ENCODE measurements at places on chromosomes 1 and 21.

- DNase-seq = no peak
Measured at GRCh38 chr1:205455581-205456382, at the start of gene BLACAT1. Gene BLACAT1, minus strand, starts transcription at chr1:205456045.

GRCh38 chr21:44383216-44383615, 29.8 kb downstream of the TRPM2 start:
- no peak for DNase-seq

GRCh38 chr1:174399211-174399610, 48.6 kb upstream of the GPR52 start:
- no peak for DNase-seq

DNA sequence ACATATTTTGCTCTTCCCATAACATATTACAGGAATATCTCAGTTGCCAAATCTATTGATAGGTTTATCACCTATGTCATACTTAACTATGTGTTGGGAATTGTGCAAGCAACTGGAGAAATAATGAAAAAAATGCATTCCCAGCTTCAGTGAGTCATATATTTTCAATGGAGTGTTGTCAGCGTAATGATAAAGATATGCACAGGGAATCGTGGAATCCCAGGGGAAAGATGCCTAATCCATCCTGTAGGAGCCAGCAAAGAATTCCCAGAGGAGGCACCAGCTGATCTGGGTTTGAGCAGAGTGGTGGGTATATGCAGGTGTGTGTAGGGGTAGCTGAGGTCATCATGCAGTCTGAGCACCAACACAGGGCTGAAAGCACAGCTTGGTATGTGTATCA, 213.3 kb upstream of the DAB1 start:
- DNase-seq = peak; percentile 41

GRCh38 chr1:188170935-188171334, 1342.2 kb downstream of the PLA2G4A start:
- DNase-seq = no peak

DNA sequence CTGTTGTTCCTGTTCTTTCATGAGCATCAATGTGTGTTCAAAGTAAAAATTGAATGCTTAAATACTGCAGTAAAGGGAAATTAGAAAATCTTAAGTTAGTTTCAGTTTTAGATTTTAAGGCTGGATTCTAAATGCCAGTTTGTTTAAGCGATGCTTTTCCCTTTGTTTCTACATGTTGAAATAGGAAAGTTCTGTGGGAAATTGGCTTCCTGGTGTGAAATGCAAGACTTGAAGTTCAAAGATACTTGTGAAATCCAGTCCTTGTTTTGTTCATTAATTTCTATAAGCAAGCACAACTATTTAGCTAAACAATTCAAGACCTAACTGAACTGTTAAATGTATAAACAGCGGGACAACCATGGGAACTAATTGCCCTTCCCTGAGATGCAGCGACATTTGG, 149.1 kb downstream of the LYPLAL1 start:
- no peak for DNase-seq

DNA sequence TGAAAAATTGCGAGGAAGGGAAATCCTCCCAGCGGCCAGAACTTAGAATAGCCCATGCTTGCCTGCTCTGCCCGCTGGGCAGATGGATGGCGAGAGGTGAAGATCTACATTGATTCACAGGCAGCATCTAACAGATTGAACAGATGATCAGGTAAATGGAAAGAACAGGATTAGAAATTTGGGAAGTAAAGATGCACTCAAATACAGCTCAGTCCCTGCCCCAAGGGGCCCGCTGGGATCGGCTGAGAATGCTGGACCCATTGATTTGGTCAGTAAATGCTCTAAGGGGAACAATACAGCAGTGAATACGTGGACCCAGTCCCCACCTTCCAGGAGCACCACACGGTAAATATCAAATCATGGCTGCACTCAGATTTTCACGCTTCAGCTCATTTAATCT, 248.2 kb downstream of the MATN1 start:
- DNase-seq = no peak

GRCh38 chr1:192342842-192343241, 26.1 kb downstream of the RGS21 start:
- DNase-seq = no peak

GRCh38 chr1:25945761-25946160, 39.5 kb upstream of the STMN1 start:
- no peak for DNase-seq

- no peak for DNase-seq
Measured at GRCh38 chr1:112244131-112244530, 151.9 kb upstream of the CTTNBP2NL start.

GRCh38 chr1:198340139-198340538, 183.3 kb downstream of the NEK7 start:
- DNase-seq = no peak

DNA sequence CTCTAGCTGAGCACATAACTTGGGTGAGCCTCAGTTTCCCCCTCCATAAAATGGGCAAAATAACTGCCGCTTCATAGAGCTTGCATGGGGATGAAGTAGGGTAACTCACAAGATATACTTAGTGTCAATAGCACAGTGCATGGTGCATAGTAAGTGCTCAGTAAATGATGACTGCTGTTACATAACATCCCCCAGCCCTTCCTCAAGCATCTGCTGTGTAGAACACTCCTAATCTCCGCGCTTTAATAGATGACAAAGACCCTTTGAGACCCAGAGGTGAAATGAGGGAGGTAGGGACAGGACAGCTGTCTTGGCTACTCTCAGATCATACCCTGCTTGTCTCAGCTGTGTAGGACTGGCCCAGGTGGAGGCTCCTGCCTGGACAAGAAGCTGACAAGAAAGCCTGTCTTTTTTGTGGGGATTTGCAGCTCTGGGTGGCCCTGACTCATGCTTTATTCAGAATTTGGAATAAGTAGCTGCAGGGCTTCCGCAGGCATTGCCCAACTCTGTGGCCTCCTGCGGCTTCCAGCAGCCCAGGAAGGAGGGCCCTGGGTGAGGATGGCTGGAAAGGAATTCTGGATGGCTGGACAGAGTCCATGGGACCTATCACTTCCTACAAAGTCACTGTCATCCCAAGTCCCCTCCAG, 20.7 kb upstream of the PADI4 start:
- DNase-seq = peak; percentile 94

DNA sequence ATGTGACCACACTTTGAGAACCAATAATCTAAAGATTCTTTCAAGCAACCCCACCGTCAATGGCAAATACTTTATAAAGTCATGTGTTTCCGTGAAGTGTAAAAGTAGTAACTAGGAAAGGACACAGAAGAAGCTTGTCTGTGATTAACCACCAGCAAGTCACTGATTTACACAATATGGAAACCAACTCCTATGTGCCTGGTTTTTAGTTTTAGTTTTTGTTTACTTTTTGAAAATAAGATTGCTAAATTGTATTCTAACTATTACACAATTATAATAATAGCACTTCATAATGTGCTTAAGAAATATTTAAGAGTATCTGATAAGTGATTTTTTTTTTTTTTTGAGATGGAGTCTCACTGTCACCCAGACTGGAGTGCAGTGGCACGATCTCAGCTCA, 13.0 kb downstream of the FMO2 start:
- no peak for DNase-seq

- no peak for DNase-seq
Measured at GRCh38 chr1:97502360-97502759, 418.5 kb downstream of the DPYD start.

DNA sequence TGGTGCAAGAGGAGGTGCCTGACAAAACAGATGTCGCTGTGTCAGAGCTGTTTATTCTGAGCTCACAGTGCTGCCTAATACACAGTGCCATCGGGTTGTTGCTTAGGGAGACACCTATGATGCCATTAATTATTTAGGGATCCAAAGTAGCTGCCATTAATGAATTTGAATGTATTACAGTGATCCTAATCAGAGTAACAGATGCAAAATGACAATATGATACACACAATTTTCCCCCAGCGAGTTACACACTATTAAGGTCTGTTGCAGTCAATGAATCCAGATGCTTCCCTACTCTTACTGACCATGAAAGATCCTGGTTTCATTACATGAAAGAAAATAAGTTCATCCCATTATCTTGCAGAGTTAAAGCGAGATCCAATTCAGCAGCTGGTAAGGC, 91.3 kb downstream of the RWDD3 start:
- DNase-seq = no peak

DNA sequence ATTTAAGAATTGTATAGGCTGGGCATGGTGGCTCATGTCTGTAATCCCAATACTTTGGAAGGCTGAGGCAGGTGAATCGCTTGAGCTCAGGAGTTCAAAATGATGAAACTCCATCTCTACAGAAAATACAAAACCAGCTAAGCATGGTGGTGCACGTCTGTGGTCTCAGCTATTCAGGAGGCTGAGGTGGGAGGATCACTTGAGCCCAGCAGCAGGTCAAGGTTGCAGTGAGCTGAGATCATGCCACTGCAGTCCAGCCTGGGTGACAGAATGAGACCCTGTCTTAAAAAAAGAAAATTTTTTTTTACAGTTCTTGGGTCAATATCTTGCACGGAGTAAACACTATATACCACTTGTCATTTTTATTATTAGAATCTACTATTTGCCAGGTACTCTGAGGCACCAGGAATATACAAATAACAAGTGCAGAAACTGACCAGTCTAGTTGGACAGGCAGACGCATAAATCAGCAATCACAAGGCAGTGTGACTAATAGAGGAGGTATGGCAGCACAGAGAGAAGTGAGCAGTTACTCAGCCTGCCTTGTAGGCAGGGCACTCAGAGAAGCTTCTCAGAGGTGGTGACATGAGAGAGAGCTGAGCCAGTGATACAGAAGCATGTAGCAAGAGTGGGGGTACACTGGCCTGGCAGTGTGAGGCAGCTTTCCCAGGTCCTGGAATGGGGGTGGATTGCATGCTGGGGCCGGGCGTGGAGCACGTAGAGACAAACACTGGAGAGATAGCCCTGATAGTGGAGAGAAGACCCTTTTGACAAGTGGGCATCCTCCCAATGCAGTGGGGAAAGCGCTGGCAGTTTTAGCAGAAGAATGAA, 8.0 kb downstream of the PHLDA3 start:
- DNase-seq = peak; percentile 98

DNA sequence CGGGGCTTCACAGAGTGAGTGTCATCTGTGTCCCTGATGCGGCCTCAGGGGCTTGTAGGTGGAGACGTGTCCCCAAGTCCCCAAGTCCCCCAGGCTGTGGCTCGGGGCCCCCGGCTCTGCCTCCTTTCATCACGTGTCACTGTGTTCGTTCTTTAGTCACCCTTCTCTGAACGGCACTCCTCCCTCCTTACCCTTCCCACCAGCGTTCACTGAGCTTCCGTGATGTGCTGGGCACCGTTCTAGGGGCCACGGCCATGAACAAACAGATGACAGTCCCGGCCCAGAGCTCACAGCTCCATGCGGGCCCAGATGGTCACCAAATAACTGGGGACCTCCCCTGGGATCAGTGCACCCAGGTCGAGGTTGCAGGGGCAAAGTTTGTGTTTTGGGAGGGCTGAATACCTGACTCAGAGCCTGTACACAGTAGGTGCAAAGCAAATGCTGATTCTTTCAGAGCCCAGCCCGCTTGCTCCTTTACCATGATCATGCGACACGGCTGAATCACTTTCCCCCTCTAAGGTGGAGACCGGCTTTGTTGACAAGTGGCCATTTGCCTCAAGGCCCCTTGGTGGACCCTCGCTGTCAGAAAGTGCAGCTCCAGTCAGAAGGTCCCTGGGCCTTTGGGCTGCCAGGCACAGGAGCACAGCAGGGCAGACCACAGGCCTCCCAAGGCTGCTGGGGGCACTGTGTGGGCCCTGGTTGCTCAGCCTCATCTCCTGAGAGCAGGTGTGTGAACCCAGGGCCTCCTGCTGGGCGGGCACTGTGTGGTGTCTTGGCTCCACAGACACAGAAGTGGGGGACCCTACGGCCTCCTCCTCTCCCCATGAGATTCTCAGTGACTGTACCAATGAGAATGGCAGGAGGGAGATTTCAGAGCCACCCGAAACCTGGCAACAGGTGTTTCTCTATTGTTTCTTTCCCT, 592.5 kb downstream of the PTPRU start:
- no peak for DNase-seq

- peak; percentile 93 for DNase-seq
Measured at GRCh38 chr21:38768471-38769063, 37.2 kb upstream of the ETS2 start.

- no peak for DNase-seq
Measured at GRCh38 chr1:63951059-63951946, 177.5 kb downstream of the ROR1 start.

- no peak for DNase-seq
Measured at GRCh38 chr1:227730630-227731151, 4.4 kb downstream of the JMJD4 start.

GRCh38 chr1:1084372-1085170, 10.5 kb upstream of the RNF223 start:
- DNase-seq = no peak

GRCh38 chr1:205458777-205459566, 3.1 kb upstream of the BLACAT1 start:
- peak; percentile 71 for DNase-seq

- DNase-seq = no peak
Measured at GRCh38 chr1:248804771-248805681, 20.7 kb downstream of the SH3BP5L start.

DNA sequence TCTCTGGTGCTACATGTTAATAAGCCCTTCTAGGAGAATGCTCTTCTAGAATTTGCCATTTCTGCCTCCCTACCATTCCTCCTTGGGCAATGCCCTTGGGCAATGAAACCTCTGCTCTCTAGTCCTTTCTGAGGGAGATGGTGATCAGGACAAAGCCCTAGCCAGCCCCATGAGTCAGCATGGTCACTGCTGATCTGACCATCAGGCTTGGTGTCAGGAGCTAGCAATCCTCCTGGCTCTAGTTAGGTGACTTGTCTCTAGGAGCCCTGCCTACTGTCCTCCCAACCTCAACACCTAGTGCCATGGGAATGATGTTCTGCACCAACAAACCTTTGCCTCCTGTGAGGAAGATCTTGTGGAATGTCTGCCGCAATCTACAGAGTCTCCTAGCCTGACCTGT, 89.8 kb downstream of the NMNAT2 start:
- DNase-seq = peak; percentile 18

- DNase-seq = no peak
Measured at GRCh38 chr1:101250222-101250621, 13.4 kb downstream of the S1PR1 start.

DNA sequence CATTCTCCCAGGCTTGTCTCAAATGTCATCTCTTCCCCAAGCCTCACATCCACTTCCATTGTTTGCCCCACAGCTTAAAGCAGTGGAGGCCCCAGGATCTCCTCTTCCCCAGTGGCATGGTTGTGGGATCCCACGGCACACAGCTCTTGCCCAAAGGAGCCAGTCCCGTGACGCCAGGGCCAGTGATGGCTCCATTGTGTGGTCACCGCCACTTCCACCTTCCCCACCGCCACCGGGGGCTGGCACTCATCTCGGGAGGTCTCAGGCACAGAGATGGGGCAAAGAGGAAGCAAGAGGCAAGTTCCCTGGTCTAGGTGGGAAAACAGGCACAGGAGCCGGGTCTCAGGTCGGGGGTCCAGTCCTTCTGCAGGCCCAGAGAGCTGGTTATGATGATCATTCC, 22.9 kb upstream of the ALDH4A1 start:
- DNase-seq = no peak

GRCh38 chr1:116367256-116367945, 5.6 kb upstream of the ATP1A1 start:
- no peak for DNase-seq

- no peak for DNase-seq
Measured at GRCh38 chr21:33937146-33937545, 21.5 kb upstream of the ATP5PO start.
